ENCODE measurements at places on chromosomes 2 and 18. TPM values are rescaled to one million over a fixed set of nuclear protein-coding genes. Genes with fewer than 3 reads are reported as not detected.

- no peak for DNase-seq
These were observed 742.6 kb upstream of the HS6ST1 start for GRCh38 chr2:129061069-129061768.

The MC2R gene
- not detected for total RNA-seq

The RGPD3 gene
- 0.85 TPM for total RNA-seq

The PTPRN gene
- 300 TPM for total RNA-seq

The IHH gene
- total RNA-seq: 0.38 TPM

GRCh38 chr18:9817286-9817685 is 68.5 kb upstream of the TXNDC2 start:
- no peak for DNase-seq

The RBM44 gene
- total RNA-seq: 0.40 TPM

Data from dorsolateral prefrontal cortex (tissue), 122 donors.